Naive thymus-derived CD8-positive, alpha-beta T cell (primary cell): ENCODE measurements at places on chromosomes 4 and X.

DNA sequence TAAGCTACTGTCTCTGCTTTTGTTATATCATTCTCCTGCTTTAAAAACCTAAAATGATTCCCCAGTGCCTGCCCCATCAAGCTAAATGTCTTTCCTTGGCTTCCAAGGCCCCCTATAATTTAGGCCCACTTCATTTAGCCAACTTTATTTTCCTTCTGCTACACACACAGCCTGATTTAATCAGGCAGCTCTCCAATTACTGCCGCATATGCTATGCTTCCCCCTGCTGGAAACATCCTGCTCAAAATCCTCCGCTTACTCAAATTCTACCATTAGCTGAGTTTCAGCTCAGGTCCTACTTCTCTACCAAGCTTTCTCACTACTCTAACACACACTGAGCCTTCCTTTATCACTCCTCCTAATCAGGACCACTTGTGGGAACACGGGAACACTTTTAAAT lies 17.0 kb downstream of the LAMP2 start:
- DNase-seq, result no peak

DNA sequence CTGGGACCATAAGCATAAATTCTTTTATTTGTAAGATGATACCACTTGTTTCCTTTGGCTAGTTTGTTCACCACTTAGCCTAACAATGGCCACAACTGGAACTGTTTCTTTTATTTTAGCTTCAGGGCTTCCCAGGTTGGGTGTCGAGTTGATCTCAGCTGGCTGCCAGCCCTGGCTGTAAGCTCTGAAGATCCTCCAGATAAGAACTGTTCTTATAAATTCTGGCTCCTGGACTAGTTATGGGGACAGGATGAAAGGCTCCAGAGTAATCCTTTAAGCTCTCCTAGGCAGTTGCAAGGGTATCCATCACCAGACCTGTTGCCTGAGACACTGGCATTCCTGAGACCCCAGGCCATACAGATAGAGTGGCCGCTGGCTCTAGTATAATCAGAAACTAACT lies 129.4 kb upstream of the ACSL4 start:
- no peak for DNase-seq

GRCh38 chr4:187393531-187394344 lies 601.8 kb upstream of the ZFP42 start:
- DNase-seq, result no peak

DNA sequence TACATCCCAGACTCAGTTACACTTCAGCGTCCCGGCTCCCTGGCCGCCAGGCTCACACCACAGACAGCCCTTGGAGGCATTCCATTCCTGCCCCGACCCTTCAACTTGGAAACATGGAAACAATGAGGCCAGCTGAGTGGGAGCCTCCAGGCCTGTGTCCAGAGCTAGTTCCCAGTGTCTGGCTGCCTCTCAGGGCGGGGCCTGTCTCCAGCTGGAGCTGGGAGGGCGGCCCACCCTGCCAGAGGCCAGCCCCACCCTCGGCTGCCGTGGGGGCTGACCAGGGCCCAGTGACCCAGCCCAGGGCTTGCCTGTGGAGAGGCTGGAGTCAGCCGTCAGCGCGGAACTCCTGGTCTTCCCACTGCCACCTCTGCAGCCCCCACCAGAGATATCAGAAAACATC lies 37.4 kb upstream of the SPON2 start:
- DNase-seq, result peak; percentile 30

GRCh38 chrX:139930916-139931645 lies 1.8 kb downstream of the ATP11C start:
- peak; percentile 15 for DNase-seq

GRCh38 chrX:42079968-42080367 lies 156.6 kb upstream of the CASK start:
- DNase-seq, result no peak

GRCh38 chr4:13164783-13165331 lies 319.3 kb downstream of the RAB28 start:
- no peak for DNase-seq

- no peak for DNase-seq
Observed at GRCh38 chrX:74371425-74372222, 49.7 kb upstream of the SLC16A2 start.

- DNase-seq, result no peak
Observed at GRCh38 chr4:182144626-182145333, 98.4 kb upstream of the TENM3 start.

DNA sequence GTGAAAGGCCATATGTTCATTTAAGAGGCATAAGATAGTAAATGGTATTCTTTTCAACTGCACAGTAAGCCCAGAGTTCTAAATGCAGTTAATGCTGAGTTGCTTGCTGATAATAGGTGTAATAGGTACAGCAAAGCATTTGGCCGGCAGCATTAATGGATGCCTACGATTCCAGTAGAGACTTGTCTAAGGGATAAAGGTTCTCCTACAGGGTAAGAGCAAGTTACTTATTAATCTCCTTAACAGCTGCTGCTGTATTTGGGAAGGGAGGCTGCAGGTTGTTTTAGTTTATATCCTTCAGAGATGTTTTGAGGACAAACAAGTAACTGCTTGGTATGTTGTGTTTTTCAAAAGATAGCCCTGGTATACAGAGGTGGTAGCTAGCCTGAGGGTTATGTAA lies 16.8 kb downstream of the TSPAN7 start:
- DNase-seq, result no peak

GRCh38 chr4:23814587-23814986 lies 75.3 kb downstream of the PPARGC1A start:
- no peak for DNase-seq

DNA sequence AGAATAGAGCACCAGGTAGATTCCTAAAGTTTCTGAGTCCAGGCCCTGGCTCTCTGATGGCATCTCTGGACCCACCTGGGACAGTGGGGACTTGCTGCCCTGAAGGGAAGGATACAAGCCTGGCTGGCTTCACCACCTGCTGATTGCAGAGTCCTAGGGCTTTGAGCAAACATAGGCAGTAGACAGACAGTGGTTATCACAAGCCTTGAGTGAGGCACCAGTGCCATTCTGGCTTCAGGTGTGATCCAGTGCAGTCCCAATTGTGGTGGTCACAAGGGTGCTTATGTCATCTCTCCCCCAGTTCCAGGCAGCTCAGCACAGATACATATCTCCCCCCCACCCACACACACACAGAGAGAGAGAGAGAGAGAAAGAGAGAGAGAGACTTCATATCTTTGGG lies 6.6 kb upstream of the PRRG3 start:
- DNase-seq, result no peak
